Cardiac fibroblast (primary cell): ENCODE measurements at places on chromosomes 2 and 18.

GRCh38 chr2:54499661-54500060 is 43.5 kb downstream of the SPTBN1 start:
- DNase-seq: peak; percentile 79

DNA sequence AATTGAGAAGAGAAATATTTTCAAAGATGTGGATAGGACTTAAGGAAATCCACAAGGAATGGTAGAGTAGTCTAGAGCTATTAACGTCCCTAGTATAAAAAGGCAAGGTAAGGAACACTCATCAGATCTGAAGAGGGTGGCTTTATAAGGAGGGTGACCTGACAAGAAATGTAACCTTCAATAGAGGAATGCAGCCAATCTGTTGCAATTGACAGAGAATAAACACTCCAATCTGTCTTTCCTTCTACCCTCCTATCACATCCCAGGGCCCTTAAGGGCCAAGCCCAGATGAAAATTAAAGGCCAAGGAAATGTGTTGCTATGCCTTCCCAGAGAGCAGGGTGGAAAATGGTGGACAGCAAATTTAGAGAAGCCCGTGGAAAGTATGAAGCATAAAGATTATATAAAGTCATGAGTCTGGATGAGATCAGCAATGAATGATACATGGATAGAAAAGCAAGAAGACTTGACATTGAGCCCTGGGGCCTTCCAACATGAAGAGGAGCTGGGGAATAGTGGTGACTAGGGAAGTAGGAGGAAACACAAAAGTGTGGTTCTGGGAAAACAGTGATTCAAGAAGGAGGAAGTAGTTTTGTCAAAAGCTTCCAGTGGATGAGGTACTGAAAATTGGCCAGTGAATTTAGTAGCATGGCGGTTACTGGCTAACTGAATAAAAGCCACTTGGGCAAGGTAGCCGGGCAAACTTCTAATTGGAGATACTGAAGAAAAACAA is 270.6 kb upstream of the TANK start:
- DNase-seq: no peak

DNA sequence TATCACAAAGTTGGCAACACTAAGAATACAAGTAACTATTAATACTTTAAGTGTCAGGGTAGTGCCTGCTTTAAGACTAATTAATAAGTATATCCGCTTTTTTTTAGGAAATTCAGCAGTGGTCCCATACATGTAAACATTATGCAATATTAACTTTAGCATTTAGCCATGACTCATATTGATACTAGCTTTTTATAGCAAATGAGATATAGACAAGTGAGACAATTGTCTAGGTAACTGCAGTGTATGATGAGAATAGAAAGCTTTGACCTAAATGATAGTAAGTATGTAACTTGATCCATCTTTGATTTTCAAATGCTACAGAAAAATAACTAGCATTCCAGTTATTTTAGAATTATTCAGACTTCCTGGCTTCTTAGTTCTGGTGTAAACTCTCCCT is 27.4 kb upstream of the VRK2 start:
- no peak for DNase-seq

GRCh38 chr18:73482901-73483300 is 615.1 kb upstream of the NETO1 start:
- DNase-seq: no peak

- peak; percentile 31 for DNase-seq
Observed at GRCh38 chr18:43692099-43692690, 414.9 kb upstream of the SYT4 start.
